Caudate nucleus (tissue), 63 donors: ENCODE measurements at places on chromosomes 11 and 22.

DNA sequence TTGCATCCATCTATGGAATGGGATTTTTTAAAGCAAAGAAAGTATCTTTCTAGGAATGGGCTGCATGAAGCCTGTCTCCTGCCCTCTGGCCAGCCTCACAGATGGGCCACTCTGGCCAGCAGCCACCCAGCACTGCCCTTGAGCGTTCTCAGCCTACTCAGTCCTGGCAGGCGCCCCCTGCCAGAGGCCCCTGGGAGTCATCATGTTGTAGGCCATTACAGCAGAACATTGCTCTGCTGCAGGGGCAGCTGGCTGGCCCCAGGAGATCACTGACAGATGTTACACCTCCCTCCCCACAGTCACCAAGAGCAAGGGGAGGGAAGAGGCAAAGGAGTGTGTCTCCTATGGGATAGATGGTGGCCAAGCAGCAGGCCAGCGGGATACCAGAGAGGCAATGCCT, 363.7 kb downstream of the NXPE2 start:
- no peak for DNase-seq

- no peak for DNase-seq
Measured at GRCh38 chr11:96015906-96016565, 92.1 kb upstream of the MTMR2 start.

- DNase-seq, result no peak
Measured at GRCh38 chr22:29979777-29980321, 96.9 kb downstream of the MTMR3 start.

GRCh38 chr22:20418211-20418788, 19.3 kb downstream of the SCARF2 start:
- DNase-seq, result peak; percentile 82

GRCh38 chr22:30720263-30720837, 25.7 kb downstream of the OSBP2 start:
- no peak for DNase-seq

DNA sequence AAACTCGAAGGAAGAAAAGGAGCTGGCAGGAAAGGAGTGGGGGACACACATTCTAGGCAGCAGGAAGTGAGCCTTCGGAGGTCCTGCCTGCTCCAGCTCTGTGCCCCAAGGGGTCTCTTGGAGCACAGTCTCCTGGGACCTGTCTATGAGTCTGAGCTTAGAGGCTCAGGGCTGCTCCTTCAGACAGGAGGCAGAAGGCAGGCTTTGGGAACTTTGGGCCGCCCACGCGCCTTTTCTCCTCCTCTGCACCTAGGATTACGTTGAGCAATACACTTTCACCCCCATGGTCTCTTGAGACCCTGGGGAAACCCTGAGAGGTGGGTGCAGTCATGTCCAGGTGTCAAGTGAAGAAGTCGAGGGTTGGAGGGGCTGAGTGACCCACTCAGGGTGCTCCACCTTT, 965 bp downstream of the TCN2 start:
- no peak for DNase-seq

DNA sequence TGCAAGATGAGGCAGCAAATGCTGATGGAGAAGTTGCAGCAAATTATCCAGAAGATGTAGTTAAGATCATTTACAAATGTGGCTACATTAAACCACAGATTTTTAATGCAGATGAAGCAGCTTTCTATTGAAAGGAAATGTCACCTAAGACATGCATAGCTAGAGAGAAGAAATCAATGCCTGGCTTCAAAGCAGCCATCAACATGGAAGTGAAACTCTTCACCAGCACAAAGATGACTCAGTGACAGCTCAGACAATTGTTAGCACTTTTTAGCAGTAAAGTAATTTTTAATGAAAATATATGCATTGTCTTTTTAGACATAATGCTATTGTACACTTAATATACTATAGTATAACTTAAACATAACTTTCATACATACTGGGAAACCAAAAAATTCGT, 71.4 kb downstream of the FANCF start:
- DNase-seq, result no peak

- no peak for DNase-seq
Measured at GRCh38 chr22:26466196-26466595, 17.4 kb downstream of the HPS4 start.

- no peak for DNase-seq
Measured at GRCh38 chr11:115473167-115473566, 31.0 kb downstream of the CADM1 start.

GRCh38 chr22:49616356-49617231, 211.1 kb downstream of the BRD1 start:
- no peak for DNase-seq

- DNase-seq, result no peak
Measured at GRCh38 chr22:39148727-39149535, 3.5 kb downstream of the CBX7 start.

- no peak for DNase-seq
Measured at GRCh38 chr11:512761-513595, 5.9 kb upstream of the RNH1 start.

DNA sequence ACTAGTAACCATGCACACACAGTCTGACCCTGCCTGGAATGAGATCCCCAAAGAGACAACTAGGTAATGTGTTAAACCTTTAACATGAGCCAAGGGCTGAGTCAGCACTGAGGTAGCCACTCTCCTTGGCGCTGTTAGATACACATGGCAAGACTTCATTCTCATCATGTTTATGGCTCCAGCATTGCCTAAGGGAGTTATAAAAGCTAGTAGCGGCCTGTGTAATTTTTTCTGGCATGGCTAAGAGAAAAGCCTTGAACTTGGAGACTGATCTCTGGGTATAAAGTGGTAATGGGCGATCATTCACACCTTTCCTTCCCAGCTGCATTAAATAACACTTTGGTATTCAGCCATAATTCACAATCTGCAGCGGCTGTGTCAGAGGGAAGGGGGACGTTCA, 779.7 kb upstream of the LRRC4C start:
- DNase-seq, result no peak

- DNase-seq, result no peak
Measured at GRCh38 chr11:111447931-111448330, 64.3 kb downstream of the BTG4 start.

DNA sequence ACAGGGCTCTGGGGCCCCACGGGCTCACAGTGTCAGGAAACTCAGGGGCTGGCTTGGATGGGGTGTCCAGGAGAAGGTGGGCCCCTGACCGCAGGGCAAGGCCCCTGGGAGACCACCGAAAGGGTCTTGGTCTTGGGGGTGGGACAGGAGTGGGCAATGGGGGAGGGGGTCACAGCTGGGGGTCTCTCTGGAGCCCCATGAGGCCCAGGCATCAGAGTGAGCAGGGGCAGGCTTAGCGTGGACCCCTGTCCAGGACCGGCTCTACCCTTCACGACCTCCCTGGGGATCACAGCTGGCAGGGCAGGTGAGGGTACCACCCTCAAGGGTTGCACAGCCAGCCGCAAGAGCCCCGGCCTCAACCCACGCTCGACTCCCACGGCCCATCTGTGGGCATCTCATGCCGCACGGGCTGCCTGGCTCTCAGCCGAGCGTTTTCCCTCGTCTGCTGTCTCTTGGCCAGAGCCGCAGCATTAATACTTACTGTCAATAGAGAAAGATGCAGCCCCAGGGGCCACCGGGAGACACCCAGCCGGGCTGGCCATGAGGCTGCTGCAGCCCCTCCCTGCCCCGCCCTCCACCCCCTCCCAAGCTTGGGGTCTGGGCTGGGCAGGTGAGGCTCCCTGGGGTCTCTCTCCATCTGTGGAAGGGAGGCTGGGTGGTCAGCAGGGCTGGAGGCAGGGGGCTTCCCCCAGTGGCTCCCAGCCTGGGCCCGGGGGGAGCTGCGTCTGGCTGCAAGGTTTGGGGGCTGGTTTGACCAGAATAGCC, 662 bp downstream of the MUC5B start:
- no peak for DNase-seq

GRCh38 chr11:42253156-42253555, 793.7 kb upstream of the LRRC4C start:
- DNase-seq, result no peak

GRCh38 chr11:85040166-85040565, 587.0 kb downstream of the DLG2 start:
- DNase-seq, result no peak

- no peak for DNase-seq
Measured at GRCh38 chr11:130129922-130130321, 29.7 kb upstream of the ST14 start.

DNA sequence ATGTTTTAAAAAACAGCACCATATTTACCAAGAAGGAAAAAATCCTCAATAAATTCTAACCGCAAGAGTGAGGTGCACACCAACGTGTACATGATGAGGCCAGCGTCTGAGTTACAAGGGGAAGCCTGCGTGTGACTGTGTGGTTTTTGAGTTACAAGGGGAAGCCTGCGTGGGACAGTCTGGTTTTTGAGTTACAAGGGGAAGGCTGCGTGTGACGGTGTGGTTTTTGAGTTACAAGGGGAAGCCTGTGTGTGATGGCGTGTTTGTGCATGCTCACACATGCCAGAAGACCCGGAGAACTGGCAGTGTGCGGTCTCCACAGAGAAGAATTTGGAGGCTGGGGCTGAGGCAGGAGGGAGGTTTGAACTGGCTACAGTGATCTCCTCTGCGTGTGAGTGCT, 1376.4 kb downstream of the TBC1D22A start:
- no peak for DNase-seq

- no peak for DNase-seq
Measured at GRCh38 chr11:12832480-12833224, 158.4 kb downstream of the TEAD1 start.

DNA sequence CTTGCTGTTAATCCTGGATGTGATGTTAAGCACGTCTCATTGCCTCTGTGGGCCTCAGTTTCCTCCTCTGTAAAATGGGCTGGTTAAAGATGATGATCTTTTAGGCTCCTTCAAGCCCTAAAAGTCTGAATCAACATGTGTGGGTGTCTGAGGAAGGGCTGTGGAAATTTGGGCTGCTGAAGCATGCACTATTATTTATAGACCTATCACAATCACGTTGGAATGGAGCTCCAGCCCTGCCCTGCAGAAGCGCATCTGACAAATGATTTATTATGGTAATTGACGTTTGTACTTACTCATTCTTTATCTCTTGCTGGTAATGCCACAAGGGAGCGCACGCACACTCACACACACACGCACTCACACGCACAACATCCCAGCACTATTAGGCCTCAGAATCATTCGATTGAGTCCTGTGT, 20.4 kb downstream of the P2RX3 start:
- no peak for DNase-seq

- no peak for DNase-seq
Measured at GRCh38 chr11:122750049-122750448, 88.3 kb upstream of the CRTAM start.

- no peak for DNase-seq
Measured at GRCh38 chr11:66708701-66709100, 20.3 kb downstream of the SPTBN2 start.

DNA sequence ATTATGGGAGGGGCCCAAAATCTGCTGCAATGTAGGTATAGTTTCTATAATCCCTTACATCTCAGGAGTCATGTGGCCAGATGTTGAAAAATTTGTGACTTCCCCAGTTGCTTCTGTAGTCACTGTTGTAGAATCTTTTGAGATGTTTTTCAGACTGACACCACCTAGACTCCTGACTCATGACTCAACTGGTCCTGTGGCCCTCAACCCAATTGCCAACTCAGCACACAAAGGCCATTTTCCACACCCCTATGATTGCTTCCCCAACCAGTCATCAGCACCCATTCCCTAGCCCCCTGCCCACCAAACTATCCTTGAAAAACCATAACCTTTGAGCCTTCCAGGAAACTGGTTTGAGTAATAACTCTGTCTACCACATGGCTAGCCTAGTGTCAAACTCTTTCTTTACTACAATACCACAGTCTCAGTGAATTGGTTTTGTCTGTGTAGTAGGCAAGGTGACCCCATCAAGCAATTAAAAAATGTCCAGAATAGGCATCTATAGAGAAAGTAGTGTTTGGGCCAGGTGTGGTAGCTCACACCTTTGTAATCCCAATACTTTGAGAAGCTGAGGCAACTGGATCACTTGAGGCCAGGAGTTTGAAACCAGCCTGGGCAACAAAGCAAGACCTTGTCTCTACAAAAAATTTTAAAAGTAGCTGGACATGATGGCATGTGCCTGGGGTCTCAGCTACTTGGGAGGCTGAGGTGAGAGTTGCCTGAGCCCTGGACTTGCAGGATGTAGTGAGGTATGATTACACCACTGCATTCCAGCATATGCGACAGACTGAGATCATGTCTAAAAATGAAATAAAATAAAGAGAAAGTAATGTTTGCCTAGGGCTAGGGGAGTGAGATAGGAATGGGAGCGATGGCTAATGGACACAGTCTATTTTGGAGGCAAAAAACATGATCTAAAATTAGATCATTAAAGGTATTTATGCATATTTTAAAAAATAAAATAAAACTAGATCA, 24.1 kb upstream of the FEZ1 start:
- no peak for DNase-seq

DNA sequence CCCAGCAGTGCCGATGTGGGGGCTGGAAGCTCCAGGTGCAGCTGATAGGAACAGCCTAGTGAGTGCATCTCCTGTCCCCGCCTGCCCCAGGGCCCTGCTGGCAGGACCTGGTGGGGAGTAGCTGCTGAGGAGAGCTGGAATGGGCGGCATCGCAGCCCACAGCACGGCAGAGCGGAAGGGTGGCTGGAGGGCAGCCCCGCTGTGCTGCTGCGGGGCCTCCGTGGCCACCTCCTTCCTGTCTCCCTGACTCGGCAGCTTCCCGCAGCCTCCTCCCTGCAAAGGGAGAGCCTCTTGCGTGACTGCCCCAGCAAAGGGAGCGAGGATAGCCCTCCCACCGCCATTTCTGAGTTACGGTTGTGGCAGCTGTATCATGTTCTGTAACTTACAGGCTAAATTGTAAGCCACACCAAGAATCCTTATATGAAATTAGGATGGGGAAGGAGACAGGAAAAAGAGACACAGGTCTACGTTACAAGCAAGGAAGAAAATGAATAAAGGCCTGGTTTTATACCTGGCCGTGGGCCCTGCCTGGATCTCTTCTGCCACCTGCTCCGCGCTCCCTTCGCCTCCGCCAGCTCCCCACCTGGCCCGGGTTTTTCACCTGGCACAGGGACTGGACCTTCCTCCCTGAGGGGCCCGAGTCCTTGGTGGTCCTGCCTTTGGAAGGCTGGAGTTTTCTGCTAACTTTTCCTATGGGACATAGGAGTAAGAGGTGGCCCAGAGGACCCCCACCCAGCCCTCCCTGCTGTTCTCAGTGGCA, 10.0 kb downstream of the TPCN2 start:
- DNase-seq, result no peak

DNA sequence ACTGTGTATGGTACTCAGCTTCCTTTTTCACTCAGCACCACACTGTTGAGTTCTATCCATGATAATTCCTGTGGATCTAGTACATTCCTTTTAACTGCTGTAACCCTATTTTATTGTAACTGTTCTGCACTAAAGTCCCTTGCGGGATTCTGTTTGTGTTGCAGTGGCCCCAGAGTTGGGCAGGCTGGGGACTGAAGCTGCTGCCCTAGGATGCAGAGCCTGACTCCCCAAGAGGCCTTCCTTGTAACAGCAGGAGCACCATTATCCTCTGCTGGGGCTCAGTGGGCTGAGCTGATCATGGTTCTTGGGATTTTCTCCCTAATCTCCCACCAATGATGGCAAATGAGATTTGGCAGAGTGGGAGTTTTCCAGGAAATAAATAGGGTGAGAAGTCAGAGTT, 77.7 kb downstream of the CABIN1 start:
- DNase-seq, result no peak

- no peak for DNase-seq
Measured at GRCh38 chr11:117583063-117583801, 213.8 kb downstream of the DSCAML1 start.
